ENCODE measurements at places on chromosomes 4 and X.

DNA sequence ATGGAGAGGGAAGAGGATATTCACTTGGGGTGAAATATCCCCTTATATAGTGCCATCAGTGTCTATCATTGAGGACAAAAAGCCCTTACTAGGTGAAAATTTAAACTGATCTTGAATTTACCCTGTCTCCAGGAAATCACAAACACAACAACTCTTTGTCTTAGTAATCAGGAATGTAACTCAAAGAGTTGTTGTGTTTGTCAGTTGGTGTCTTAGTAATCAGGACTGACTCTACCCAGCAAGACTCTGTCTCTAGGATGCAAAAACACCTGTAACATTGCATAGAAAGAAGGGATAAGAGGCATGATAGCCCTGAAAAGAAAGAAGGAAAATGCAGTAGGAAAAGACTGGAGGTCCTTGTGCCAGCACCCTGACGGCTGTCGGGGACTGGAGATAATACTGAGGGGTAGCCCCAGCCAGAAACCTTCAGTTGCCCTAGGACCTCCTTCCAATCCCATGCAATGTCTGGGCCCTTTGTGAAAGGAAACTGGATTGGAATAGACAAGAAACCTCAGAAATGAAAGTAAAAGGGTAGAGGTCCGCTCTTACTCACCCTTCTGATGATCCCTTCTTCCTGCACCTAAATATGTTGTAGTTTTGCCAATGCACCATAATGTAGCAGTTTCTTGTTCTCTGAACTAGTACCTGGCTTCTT, 45.3 kb downstream of the HMGB2 start:
- no peak for DNase-seq

DNA sequence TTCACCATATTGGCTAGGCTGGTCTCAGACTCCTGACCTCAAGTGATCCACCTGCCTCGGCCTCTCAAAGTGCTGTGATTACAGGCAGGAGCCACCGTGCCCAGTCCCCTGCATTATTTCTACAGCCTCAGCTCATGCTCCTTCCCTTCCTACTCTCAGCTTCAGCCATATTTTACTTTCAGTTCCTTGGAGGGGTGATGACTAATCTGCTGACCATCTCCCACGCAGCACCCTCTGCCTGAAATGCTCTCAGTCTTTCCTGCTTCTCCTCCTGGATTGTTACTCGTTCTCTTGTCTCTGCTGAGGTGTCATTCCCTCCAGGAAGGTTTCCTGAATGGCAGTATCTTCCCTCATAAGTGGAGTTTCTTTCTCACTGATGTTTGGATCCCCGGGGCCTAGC, 63.3 kb downstream of the MOSPD2 start:
- DNase-seq: no peak

DNA sequence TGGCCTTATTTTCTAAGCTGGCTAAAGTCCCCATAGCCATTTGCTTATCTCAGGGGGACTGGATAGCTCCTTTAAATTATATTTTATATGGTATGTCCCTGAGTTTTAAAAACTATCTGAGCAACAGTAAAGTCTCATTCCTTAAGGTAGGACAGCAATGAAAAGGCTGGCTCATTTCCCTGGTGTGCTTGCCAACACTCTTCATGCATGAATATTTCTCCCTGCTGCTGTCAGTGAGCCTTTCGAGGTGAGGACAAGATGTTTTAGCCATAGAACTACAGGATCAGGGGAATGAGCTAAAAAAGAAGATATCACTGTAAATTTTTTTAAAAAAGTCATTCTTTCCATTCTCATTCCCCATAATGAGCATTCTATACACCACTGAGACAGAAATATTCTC, 427.3 kb upstream of the FAM241A start:
- no peak for DNase-seq

- DNase-seq: no peak
These were observed 34.7 kb downstream of the RLIM start for GRCh38 chrX:74579597-74580198.

GRCh38 chrX:154092371-154092770, 5.1 kb downstream of the MECP2 start:
- DNase-seq: peak; percentile 34

GRCh38 chrX:123830309-123830708, 29.5 kb upstream of the XIAP start:
- no peak for DNase-seq

DNA sequence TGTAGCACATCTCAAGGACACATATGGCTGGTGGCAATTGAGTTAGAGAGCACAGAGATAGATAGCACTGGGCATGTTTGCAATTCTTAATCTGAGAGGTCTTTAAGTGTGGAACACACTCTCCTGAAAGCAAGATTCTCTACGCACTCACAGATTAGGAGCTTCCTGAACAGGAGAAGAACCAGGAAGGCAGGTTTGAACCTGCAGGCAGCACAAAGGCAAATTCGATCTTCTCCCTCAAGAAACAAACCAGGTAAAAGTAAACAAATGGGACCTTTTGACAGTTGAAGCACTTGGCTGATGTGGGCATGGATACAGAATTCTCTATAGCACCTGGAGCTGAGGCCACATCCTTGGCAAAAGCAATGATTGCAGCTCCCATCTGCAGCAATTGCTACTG, 24.3 kb downstream of the HS3ST1 start:
- no peak for DNase-seq

DNA sequence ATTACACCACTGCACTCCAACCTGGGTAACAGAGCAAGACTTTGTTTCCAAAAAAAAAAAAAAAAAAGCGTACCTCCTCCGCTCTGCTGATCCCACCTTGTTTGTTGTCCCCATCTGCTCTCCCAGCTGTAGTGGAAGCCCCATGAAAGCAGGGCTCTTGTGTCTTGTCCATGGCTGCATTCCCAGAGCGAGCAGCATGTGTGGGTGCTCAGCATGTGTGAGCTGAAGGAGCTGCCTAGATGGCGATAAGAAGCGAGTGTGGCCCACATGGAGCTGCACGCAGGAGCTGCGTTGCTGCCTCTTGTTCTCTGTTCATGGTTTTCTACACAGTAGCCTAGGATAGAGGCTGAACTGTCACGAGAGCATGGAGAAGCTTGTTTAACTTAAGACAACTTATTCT, 12.4 kb downstream of the NSD2 start:
- DNase-seq: no peak

DNA sequence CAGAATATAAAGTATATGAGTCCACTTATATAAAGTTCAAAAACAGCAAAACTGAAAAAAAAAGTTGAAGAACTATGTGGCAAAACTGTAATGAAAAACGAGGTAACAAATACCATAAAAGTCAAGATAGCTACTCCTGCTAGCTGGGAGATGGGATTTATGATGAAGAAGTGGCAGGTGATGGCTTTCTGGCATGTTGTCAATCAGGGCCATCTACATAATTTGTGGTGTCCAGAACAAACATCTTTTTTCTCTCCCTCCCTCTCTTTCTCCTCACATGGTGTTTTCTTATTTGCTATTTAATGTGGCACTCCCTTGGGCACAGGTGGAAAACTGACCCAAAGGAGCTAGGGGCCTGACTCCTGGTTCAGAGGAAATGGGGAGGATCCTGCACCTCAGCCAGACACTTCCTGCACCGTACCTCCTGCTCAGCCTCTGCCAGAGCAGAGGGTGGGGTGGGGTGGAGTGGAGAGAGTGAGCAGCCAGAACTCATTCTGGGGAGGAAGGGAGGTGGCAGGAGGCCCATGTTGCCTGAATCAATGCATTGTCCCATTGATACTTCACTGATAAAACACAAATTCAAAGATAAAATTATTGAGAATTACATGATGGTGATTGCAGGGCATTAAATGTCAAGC, 5.3 kb upstream of the SAP30 start:
- DNase-seq: no peak

GRCh38 chr4:2939383-2940243, 23.6 kb downstream of the NOP14 start:
- DNase-seq: peak; percentile 53

DNA sequence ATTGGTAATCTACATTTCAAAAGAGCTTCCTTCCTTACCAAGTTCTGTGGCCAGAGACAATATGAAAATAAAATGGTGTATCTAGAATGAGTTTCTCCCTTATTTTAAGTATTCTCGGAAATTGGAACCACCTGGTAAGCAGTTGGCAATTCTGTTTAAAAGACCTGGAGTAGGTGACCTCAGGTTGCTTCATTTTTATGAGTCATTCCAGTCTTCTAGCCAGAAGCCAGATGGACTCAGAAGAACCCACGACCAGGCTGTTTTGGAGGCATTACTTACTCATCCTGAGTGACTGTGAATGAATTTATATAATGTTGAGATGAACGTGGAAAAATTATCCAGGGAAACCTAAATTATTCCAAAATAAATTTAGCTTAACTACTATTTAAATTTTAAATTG, 9.1 kb downstream of the BMPR1B start:
- no peak for DNase-seq

DNA sequence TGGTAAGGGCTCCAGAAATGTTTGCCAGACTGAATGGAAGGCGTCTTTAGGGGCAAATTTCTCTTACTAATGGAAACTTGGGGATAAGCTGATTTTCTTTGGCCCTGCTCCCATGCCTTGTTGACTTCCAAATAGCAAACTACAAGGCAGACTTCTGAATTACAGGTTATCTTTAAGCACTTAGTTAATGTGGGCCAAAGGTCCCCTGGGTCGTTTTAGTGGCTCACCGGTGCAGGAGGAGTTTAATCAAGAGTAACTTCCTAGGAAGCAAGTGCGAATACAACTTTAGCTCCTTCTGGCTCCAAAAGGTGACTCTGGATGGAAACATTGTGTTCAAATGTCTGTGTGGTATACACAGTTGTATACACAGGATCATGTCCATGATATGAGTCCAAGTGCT, 323.6 kb downstream of the SLITRK2 start:
- no peak for DNase-seq

Measured in CD4-positive, alpha-beta T cell (primary cell).